ENCODE measurements at places on chromosomes 5 and 9.

DNA sequence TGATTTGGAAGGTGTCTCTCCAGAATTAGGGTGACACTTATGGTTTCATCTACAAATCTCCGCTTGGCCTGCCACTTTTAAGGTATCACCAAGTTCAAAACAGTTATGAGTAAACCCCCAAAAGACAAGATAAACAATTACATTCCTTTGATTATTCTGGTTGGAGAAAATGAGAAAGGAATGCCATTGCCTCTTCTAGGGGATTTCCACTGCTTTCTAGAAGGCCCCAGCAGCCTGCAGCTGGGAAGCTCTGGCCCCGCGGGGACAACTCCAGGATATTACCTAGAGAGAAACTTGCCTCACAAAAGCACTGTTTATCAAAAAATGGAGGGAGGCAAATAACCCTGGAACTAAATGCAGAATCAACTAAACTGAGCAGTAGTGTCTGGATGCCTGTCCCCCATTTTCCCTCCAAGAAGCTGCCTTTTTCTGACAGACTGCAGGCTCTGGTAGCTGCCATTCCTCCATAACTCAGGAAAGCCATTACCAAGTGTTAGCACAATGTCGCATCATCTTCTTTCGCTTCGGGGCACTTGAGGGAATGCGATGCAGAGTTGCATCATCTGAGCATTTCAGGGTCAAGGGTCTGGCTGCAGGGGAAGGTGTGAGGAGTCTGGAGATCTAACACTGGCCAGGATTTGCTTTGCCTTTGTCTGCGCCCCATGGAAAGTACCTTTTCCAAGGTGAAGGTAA is 71.5 kb upstream of the PLPP6 start:
- no peak for DNase-seq

- no peak for DNase-seq
Measured at GRCh38 chr9:130260816-130261765, 4.5 kb upstream of the HMCN2 start.

- no peak for DNase-seq
Measured at GRCh38 chr5:156920042-156920860, 42.8 kb downstream of the TIMD4 start.

GRCh38 chr5:173163219-173163618 is 18.9 kb downstream of the BNIP1 start:
- no peak for DNase-seq

DNA sequence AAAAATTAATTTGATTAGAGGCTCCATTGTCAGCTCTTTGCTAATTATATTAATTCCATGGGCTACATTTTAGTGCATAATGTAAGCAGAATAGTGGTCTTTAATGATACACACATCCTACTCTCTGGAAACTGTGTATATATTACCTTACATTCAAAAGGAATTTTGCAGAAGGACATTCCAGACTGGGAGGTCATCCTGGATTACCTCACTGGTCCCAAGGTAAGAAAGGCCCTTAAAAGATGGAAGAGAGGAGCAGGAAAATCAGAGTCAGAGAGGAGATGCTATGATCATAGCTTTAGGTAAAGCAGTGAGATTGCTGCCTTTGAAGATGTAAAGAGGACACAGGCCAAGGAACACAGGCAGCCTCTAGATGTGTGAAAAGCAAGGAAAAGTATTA is 1180.8 kb downstream of the CDH12 start:
- DNase-seq, result no peak

- no peak for DNase-seq
Measured at GRCh38 chr9:69976152-69976551, 67.5 kb upstream of the MAMDC2 start.

DNA sequence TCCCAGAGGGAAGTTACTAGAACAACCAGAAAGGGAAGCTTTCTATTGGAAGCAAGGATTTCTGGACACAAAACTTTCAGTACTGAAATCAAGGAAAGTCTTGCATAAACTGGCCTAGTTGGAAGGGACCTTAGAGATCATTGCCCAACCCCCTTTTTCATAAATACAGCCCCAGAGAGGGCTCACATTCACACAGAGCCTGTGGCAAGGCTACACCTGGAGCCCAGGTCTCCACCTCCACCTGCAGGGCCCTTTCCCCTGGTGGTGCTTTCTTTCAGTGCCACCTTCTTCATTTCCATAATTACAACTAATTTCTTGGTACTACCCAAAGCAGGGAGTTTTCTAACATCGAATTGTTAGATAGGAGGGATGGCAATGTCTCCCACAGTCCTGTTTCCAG is 85.7 kb downstream of the ADRB2 start:
- no peak for DNase-seq

GRCh38 chr5:167937635-167937998 is 353.8 kb upstream of the WWC1 start:
- DNase-seq, result no peak

DNA sequence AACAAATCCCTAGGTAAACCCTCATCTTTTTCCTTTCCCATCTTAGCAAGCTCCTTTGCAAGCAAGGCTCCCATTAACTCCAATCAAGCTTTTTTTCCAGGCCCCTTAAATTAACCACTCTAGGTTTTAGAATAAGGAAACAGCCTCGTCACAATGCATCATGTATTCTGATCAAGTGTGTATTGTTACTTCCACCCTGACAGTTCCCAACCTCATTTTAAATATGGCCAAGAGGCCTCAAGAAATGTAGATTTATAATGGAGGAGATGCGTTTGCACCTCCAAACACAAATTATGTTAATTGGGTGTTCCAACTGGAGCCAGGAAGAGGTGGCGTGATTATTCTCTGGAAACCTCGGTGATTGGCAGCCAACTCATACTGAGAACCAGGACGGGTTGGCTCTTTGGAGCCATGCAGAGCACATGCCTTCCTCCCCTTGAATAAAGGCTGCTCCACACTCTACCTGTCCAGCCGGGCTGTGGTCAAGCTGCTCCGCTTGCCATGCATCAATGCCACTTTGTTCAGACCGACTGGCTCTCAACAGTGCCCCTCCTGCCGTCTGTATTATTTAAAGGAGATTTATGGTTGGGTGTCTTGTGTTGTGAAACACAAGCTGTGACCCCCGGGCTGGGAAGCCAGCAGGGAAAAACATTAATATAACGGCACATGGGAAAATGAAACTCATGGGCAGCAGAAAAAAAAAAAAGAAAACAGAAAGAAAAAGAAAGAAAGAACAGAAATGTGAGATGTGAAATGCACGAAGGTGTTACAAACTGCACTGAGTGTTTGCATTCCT is 191.1 kb downstream of the EBF1 start:
- DNase-seq, result no peak

DNA sequence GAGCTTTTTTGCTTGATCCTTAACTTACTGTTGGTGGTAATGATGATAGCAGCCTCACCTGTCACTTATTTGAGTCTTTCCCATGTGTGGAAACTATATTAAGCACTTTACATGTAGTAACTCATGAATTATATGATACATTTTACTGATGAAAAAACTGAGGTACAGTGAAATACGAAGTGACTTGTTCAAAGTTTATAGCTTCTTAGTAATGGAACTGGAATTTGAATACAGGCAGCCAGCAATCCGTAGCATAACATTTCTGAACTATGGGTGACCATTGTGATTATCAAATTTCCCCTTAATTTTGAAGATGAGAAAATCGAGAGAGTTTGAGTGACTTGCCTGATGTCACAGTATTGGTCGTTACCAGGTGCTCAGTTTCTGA is 17.3 kb downstream of the SCAMP1 start:
- DNase-seq, result no peak

- DNase-seq, result no peak
Measured at GRCh38 chr9:136303825-136304416, at the start of gene CCDC187. TSS of gene CCDC187 (minus strand) at chr9:136304094. CDS start at chr9:136303830, 264 bp downstream.

DNA sequence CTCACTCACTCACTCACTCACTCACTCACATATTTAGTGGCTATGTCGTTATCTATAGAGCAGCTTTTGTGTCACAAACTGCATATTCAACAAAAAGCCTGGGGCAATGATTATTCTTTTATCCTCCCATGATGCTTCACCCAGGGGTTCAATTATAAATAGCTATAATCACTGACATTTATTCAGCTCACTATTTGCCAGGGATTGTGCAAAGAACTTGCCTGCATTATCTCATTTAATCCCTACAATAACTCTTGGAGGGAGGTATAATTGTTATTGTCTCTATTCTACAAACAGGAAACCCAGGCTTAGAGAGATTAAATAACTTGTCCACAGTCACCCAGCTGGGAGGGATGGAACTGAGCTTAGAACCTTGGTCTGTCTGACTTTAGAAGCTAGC is 298.0 kb upstream of the MSX2 start:
- no peak for DNase-seq

DNA sequence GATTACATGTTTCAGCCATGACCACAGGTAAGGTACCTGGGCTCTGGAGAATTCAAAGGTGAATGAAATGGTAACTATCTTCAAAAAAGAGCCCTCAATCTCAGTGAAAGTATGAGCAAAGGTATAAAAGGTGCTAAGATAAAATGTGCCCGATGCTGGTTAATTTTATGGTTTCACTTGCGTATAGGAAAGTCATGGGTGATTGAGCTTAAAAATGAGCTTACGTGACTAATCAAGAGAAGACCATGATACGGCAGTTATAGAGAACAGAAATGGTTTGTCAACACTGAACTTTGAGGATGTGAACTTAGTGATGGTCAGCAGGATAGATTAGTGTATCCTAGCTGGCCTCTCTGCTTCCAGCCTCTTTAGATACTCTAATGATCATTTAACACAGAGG is 320.1 kb downstream of the DEPDC1B start:
- no peak for DNase-seq

DNA sequence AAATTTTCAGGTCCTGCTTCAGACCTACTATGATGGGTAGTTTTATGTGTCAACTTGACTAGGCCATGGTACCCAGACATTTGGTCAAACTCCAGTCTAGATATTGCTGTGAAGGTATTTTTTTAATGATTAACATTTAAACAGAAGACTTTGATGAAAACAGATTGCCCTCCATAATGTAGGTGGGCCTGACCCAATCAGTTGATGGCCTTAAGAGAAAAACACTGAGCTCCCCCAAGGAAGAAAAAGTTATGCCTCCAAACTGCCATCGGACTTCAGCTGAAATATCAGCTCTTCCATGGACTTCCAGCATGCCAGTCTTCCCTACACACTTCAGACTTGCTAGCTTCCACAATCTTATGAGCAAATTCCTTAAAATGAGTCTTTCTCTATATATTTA is 67.3 kb upstream of the TYRP1 start:
- no peak for DNase-seq

GRCh38 chr5:42005561-42006153 is 80.6 kb downstream of the FBXO4 start:
- DNase-seq, result no peak

DNA sequence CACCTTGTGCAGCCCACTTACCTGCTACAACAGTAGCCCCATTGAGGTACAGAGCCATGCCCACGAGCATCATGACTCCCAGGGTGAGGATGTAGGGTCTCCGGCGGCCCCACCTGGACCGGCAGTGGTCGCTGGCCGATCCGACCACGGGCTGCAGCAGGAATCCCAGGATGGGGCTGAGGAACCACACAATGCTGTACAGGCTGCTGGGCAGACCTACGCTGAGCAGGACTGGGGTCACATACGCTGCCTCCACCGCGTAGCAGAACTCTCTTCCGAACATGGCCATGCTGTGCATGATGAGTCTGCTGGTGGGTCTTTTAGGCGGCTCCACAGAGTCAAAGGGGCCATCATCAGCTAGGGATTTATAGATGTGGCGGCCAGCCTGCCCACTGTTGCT is 315 bp downstream of the SLC45A2 start:
- DNase-seq, result no peak

GRCh38 chr9:69180670-69181069 is 6.6 kb downstream of the TJP2 start:
- no peak for DNase-seq

DNA sequence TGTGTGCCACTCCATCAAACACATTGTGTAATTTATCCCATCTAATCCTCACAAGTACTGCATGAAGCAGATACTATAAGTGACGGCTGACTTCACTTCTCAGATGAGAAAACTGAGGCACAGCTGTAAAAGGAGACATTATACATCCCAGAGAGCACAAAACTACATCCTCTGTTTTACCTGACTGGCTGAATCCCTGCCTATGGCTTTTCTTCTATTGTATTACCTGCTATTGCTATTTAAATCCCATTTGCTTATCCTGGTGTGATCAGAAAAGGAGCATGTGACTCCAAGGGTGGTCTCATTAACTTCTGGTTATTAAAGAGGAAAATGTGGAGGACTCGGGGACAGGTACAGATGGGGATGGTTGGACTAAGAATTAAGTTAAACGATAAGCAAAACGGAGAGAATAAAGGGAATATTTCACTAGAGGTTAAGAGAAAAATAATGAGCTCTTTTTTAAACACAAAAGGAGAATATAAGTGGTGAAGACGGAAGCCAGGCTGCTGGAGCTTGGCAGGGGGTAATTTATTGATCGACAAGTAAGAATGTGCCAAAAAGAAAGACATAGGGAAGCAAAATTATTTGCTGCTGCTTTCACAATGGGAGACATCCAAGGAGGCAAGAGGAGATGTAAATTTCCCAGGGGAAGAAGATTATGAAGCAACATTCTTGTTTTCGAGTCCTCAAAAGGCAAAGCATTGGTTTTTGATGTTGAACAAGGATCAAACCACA is 155.7 kb upstream of the GPR151 start:
- DNase-seq, result no peak

GRCh38 chr5:55347786-55348185 is 40.0 kb downstream of the MTREX start:
- DNase-seq, result no peak

GRCh38 chr5:175873088-175873454 is 1.7 kb downstream of the CPLX2 start:
- DNase-seq, result no peak

DNA sequence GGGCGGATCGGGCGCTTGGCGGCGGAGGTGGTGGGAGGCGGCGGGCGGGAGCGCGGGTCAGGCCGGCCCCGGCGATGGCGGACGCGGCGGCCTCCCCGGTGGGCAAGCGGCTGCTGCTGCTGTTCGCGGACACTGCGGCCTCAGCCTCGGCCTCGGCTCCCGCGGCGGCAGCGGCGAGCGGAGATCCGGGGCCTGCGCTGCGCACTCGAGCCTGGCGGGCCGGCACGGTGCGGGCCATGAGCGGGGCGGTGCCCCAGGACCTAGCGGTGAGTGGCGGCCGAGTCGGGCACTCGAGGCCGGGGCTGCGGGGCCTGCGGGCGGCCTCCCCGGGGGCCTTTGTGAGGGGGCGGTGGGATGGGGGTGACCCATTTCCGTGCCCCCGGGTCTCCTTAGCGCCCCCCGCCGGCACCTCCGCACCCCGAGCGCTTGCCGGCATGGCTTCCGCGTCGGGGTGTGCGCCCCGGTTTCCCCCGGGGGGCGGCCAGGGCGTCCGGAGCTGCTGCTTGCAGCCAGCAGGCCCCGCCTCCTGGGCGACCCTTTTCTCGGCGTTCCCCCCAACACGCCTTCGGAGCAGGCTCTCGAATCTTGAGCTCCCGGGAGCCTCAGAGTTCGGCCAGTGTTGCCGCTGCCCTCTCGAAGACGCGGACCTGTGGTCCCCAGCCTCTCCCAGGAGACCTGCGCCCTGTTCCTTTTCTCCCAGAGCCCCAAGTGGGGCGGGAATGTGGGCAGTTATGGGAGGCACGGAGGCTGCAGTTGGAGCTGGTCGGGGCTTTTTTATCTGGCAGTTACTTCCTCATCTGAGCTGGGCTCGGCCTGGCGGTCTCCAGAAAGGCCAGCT is 456 bp downstream of the KDM3B start:
- no peak for DNase-seq
